Esophagus squamous epithelium (tissue), 5 donors: ENCODE measurements at places on chromosomes 13 and 19.

- DNase-seq, result no peak
These were observed 85.8 kb upstream of the UBL3 start for GRCh38 chr13:29936051-29936813.

GRCh38 chr13:38657191-38657590 is 29.7 kb upstream of the FREM2 start:
- DNase-seq, result no peak

- DNase-seq, result no peak
These were observed 21.6 kb upstream of the WDR88 start for GRCh38 chr19:33110137-33110910.

DNA sequence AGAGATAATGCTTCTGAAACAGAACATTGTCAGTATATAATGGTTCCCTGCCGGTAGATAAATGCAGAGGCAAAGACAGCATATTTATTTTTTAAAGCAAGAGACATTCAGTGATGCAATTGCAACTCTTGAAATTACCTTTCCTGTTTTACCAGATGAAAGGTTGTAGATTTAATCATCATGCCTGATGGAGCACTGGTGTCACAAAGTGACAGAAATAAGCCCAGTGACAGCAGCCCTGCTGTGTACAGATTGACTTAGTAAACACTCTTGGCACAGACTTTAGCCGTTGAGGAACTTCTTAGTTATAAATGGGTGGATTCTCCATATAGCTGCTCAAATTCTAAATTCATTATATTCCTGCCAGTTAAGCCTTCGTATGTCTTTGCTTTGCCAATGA is 172.5 kb downstream of the ITGBL1 start:
- no peak for DNase-seq

DNA sequence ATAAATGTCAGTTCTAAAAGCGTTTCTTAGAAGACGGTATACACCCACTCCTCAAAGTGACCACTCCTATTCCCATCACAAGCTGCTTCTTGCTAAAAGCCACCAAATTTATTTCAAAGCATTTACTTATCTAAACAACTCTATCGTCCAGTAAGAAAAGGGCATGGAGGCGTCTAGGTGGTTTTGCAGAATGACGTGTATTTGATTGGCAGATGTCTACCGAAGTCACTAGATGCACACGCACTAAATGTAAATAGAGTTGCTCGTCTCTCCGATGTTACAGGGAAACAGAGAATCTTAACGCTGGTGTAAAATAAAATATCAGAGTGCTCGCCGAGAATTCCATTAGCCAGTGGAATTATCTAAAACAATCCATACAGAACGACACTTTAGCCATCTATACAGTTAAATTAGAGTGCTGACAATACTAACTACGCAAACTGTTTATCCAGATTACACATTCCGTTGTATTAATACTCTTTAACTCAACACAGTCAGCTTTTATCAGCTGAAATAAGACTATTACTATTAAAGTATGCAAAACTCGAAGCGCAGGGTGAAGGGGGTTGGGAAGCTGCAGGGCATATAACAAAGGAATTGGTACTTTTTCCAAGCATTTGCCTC is 1.9 kb downstream of the KLF12 start:
- DNase-seq, result no peak

- DNase-seq, result no peak
These were observed 577.3 kb upstream of the GPC6 start for GRCh38 chr13:92649140-92649813.

- DNase-seq, result no peak
These were observed 6.8 kb upstream of the ECH1 start for GRCh38 chr19:38838208-38838985.

- no peak for DNase-seq
These were observed 4.6 kb upstream of the TSHZ3 start for GRCh38 chr19:31353833-31354232.

- no peak for DNase-seq
These were observed 172.2 kb upstream of the SLC10A2 start for GRCh38 chr13:103238441-103238840.

- DNase-seq, result no peak
These were observed 252.6 kb downstream of the SLITRK5 start for GRCh38 chr13:87923753-87924152.

- no peak for DNase-seq
These were observed 162.0 kb downstream of the EFNB2 start for GRCh38 chr13:106373304-106373988.
